ENCODE measurements at places on chromosomes 7 and 10.

GRCh38 chr7:85232068-85232467 is 45.2 kb upstream of the SEMA3D start:
- DNase-seq: no peak

- no peak for DNase-seq
Measured at GRCh38 chr7:431658-432111, 88.0 kb downstream of the PDGFA start.

DNA sequence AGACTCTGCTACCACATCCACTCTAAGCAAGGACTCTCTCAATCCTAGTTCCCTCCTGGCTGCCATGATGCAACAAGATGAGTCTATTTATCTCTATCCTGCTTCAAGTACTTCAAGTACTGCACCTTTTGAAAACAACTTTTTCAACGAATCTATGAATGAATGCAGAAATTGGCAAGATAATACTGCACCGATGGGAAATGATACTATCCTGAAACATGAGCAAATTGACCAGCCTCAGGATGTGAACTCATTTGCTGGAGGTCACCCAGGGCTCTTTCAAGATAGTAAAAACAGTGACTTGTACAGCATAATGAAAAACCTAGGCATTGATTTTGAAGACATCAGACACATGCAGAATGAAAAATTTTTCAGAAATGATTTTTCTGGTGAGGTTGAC is 40.7 kb downstream of the AHR start:
- DNase-seq: no peak

- DNase-seq: no peak
Measured at GRCh38 chr7:81231301-81231838, 312.5 kb upstream of the SEMA3C start.

- no peak for DNase-seq
Measured at GRCh38 chr7:18638594-18639452, 143.3 kb downstream of the HDAC9 start.

GRCh38 chr10:11936389-11937152 is 106.0 kb downstream of the UPF2 start:
- DNase-seq: no peak

DNA sequence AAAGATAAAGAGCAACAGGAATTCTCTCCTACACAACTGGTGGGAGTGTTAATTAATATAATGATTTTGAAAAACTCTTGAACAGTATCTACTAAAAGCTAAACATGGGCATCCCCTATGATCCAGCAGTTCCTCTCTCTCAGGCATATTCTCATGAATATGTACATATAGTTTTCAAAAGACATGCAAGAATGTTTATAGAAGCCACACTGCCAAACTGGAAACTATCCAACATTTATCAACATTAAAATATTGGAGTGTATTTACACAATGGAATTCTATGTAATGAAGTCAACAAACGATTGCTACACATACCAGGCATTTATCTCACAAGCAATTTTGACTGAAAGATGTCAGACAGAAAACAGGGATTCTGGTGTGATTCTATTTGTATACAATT is 404.5 kb upstream of the ANKRD30A start:
- DNase-seq: no peak

GRCh38 chr7:11616466-11616865 is 215.5 kb downstream of the THSD7A start:
- DNase-seq: no peak

DNA sequence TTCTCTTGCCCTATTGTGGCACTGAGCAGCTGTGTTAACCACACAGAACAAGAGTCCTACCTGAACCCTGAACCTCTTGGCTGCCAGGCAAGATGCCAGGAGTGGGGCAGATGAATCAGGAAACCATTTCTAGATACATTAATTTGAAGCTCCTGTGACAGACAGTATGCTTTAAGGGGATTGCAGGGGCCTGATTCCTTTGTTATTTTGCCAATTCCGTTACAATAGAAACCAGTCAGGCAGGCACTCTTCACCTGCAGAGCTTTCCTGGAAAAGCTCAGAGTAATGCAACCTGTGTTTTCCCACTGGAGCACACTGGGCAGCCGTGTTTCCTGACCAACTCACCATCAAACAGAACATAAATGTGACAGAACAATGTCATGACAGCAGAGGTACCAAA is 233.1 kb downstream of the BMPER start:
- DNase-seq: no peak

GRCh38 chr7:2978408-2978807 is 65.3 kb downstream of the CARD11 start:
- DNase-seq: no peak

- DNase-seq: no peak
Measured at GRCh38 chr10:114077815-114078219, 34.2 kb downstream of the ADRB1 start.

- no peak for DNase-seq
Measured at GRCh38 chr10:132273966-132274365, 33.8 kb downstream of the STK32C start.

DNA sequence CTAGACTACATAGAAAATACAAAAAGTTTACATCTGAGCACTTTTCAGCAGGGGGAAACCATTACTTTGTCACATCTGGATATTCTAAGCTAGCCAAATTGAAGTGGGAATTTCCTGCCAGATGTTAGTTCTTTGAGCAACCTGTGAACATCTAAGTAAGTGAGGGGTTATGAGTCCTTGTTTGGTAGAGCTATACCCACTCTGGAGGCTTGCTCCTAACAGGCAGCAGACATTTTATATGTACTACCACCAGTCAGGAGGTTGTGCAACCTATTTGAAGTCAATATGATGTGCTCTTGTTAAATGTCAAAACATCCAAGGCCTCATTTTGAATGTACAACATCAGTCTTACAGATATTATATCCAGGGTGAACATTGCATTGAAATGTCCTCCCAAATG is 143.3 kb upstream of the KAT6B start:
- no peak for DNase-seq

DNA sequence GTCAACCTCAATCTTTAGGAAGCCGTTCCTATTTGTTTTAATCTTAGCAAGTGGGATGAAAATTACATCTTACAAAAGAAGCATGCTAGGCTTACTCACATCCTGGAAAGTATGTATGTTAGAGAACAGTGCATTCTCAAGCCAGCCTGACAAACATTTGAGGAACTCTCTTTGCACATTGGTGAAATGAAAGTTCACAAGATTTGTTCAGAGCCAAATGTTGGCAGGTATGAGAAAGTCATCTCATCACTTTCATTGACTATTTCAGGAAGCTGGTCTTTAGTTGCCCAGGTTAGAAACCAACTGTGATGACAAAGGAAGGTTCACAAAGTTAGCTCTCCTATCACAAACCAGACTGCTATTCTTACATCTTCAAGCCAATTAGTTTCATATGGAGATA is 57.1 kb downstream of the ABCB1 start:
- no peak for DNase-seq

DNA sequence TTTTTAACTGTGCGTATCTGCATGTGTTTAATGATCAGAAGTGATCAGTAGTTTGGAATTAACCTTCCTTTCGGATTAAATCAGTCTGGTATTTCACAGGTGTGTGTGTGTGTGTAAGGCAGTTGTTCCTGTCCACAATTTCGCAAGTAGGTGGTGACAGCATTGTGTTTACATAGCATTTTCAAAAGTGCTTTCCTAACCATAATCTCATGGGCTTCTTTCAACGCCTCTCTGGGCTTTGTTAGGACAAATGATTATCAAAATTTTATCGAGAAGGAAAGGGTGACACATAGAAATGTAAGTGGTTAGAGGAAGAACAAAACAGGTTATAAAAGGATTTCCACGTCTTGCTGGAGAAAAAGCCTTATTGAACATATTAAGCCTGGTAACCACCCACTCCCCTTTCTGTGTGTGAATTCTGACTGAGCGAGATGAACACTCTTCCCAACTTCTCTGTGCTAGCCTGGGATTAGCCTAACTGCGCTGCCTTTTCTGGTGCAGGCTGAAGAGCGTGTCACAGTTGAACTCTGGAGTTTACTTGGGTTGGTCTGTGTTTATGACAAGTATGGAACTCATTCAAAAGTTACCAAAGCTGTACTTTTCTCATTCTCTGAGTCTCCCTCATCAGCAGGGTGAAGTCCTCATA is 292.3 kb upstream of the PITRM1 start:
- DNase-seq: no peak

DNA sequence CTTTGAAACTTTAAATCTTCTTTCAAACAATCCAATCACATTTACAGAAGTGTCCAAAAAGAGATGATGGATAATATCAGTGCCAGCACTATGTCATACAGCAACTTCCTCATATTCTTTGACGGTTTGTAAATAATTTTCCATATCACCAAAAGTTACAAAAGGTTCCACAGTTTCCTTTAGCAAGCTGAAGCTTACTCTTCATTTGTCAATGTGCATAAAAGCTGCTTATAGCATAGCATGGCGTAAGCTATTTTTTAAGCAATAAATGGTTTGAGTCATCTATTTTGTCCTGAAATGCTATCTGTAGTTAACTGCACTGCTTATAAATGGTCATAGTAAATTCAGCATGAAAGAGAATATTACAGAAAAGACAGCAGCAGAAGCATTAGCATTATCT is 95.1 kb downstream of the ETV1 start:
- no peak for DNase-seq

DNA sequence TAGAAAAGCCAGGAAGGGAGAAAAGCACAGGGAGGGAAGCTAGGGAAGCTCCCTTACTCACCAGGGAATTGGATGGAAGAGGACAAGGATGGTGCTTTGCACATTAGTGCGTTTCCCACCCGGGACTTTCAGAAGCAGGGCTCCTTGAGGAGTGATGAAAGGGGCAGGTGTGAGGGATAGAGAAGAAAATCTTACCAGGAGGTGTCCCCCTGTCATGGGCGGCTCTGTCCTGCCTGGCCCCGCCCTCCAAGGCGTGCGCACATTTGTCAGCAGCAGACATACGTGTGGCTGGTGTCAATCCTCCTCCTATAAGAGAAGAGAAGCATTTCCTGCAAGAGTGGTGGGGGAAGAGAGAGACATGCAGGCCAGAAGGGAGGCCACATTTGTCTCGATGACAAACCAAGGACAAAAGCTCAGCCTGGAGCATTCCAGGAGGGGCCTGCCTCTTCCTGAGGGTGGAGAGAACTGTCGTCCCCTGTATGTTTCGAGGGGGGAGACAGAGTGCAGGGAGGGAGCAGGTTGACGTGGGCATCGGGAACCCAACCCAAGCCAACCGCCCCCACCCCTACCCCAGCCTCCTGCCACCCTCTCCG is 47.4 kb upstream of the COMTD1 start:
- DNase-seq: no peak

DNA sequence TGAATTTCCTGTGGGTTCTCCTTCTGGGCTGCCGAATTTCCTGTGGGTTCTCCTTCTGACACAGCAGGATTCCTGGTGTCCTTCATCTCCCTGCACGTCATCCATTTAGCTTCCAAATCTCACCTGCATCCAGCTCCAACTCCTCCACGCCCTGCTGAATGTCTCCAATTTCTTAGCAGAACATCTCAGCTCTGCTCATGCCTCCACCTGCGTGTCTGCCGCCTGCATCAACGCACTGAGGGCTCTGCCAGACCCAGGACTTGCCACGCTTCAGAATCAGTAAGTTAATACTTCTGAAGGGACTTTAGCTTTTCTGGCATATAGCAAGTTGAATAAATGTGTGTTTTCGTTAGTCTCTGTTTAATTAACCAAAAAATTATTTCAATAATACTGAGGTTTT is 31.1 kb upstream of the VIPR2 start:
- no peak for DNase-seq

- DNase-seq: no peak
Measured at GRCh38 chr10:108566316-108567107, 1356.8 kb downstream of the XPNPEP1 start.

DNA sequence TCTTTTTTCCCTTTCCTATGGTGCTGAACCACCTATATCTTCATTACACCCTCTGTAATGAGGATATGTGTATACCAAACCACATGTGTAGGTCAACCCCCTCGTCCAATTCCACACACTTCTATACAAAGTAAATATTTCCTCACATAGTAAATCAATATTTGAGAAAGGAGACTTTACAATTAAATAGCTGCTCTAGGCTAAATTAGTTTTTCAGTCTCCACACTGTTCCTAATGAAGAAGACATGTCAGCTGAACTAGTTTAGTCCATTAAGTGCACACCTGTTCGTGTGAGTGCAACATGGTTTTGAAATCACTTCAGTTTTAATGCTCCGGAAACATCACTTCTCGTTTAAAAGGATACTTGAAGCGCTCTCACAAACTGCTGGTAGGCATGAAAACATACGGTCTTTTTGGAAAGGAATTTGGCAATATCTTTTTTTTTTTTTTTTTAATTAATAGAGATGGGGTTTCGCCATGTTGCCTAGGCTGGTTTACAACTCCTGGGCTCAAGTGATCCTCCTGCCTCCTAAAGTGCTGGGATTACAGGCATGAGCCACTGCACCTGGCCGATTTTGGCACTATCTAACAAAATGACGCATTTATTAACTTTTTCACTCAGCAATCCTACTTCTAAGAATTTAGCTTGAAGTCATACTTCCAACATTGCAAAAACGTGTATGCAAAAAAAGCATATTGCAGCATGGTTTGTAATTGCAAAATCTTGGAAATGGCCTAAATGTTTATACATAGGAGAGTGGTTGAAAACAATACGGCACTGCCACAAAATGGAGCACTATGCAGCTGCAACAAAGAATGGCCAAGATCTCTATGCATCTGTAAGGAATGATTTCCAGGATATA is 2.1 kb upstream of the XRCC2 start:
- no peak for DNase-seq

DNA sequence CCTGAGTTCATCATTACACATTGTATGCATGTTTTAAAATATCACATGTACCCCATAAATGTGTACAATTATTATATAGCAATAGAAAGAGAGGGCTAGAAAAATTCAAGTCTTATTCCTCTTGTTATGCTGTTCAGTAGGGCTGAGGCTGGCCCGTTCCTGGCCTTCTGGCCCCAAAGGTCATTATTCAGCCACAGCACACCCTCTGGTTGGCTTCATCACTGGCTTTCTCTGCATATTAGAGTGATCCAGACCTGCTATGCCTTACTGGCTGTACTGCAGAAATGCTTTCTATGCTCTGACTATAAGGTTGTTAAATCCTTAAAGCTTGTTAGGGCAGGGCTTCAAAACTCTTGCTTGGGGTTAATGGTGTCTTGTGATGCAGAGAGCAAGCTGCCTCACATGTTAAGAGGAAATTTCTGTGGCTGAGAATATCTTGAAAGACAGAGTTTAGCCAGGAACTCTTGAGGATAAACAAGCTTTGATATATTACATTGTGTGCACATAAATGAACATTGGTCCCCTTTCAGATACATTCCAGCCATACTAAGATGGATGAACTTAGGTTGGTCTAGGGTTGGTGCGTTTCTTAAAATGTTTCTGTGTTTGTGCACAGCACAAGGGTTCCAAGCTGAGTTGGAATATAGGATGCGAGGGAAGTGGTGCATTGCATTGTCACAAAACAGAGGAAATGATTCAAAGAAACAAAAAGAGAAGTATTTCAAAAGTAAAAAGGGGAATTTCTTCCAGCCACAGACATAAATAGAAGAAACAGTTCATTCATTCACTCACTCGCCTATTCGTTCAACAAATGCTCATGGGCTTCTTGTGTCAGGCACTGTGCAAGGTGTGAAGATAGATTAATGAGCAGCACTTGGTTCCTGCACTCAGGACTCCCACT is 61.6 kb upstream of the WDR11 start:
- DNase-seq: no peak

GRCh38 chr7:126483972-126484371 is 768.8 kb downstream of the GRM8 start:
- no peak for DNase-seq
